HCT116 (cell line): ENCODE measurements at places on chromosomes 5 and 9.

DNA sequence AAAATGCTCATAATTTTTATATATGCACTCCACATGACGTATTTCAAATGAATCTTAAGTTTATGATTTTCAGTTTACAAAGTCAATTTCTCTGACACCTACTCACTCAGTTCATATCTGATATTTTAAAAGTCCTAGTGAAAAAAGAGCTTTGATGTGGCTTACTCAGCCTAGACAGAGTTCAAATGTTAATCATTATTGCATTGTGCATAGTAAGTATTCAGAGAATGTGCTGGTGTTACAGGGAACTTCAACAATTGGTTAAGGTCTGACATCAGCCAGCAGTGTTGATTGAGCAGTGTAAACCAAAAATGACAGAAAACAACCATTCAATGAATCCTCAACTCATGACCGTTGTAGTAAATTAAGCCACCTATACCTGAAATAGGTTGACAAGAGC, 147.2 kb upstream of the LHFPL2 start:
- no peak for DNase-seq

GRCh38 chr9:127878652-127879390, 1.3 kb upstream of the AK1 start:
- DNase-seq = no peak

- no peak for DNase-seq
Observed at GRCh38 chr5:76252437-76252836, 150.6 kb upstream of the IQGAP2 start.

DNA sequence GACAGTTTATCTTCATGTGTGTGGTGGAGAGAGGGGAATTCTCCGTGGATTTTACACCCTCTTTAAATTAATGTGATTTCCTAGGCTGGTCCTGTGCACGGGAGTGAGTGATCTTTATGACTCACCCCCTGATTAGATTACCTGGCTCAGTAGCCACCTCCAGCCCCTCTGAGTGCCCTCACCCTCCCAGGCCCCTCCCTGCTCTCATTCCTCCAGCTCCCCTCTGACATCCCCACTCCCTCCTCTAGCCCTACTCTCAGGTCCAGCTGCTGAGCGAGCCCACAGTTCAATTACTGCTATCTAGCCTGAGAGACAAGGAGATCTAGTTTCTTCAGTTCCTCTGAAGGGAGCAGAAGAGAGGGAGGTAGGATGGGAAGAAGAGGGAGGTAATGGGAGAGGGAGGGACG, 61.8 kb upstream of the ARAP3 start:
- DNase-seq = no peak

DNA sequence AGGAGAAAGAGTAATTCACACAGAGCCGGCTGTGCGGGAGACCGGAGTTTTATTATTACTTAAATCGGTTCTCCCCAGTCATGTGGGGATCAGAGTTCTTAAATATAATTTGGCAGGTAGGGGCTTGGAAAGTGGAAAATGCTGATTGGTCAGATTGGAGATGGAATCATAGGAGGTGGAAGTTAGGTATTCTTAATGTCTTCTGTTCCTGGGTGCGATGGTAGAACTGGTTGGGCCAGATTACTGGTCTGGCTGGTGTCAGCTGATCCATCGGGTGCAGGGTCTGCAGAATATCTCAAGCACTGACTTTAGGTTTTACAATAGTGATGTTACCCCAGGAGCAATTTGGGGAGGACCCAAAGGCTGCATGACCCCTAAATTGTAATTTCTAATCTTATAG, 4.6 kb upstream of the CERCAM start:
- DNase-seq = no peak

- no peak for DNase-seq
Observed at GRCh38 chr9:20297646-20298084, 324.6 kb downstream of the MLLT3 start.

DNA sequence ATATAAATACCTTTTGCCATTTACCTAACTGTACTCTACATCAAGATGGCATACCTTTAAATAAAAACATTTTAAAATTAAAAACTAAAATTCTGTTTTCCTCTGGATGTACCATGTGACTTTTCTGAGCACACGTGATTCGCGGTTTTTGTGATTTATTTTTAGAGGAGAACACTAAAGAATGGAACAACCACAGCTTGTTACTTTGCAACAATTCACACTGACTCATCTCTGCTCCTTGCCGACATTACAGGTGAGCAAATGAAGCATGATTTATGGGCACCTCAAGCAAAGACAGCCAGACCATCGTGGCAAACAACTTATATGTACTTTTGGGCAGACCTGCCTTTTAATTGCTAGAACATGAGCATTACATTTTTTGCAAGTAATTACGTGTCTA, 61.3 kb downstream of the GDA start:
- DNase-seq = no peak

DNA sequence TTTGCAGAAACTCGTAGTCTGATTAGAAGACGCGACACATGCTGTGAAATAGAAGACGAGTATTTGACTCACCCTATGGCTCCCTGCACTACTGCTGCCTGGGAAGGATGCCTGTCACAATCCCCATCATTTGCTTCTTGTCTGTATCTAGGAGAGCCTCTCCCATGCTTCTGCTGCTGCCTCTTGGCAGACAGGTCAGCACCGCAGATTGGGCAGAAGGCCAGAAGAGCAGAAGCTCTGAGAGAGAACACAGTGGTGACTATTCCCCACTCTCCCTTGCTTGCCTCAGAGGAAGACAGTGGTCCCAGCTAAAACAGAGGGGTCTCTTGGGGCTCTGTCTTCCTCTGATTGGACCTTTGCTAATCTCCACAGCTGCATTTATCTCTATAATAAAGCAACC, 84.0 kb upstream of the SMIM32 start:
- no peak for DNase-seq

GRCh38 chr9:108543251-108543778, 312.5 kb downstream of the ACTL7B start:
- DNase-seq = no peak

- DNase-seq = no peak
Observed at GRCh38 chr5:6644794-6645241, 11.6 kb downstream of the SRD5A1 start.

DNA sequence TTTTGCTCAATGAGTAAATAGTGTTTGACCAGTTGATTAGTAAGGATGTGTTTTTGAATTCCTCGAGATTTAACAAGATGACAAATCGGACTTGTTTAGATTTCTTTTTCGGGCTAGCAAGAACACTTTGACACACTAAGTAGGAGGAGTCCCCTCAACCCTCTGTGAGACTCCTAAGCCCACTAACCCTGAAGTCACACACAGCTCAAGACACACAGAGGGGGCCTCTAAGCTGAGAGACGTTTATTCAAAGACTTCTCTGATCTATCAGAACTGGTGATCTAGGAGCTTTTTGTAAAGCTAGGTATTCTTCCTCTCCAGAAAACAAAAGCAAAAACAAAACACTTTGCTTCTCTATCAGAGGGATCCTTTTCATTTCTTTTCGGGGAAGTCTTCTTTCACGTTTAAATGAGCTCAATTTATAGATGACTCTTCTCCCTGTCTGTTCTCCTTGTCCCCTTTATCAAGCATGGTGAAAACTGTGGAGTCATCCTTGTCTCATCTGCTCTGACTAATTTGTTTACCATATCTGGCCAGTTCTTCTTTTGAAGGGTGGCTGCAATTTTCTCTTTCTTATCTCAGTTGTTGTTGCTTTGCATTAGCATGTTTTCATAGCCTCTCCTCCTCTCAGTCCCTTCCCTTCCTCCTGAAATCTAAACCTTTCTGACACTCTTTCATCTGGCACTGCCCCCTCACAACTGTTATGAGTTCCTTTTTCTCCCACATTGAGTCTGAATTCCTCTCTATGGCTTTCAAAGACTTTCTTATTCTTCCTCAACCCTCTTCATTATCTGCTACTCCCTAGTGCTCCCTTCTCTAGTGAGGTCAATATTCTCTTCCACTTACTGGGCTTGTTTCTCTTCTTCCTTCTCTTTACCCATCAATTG, 68.5 kb upstream of the RAI14 start:
- DNase-seq = no peak

GRCh38 chr9:20636888-20637440, 14.7 kb upstream of the MLLT3 start:
- DNase-seq = no peak

DNA sequence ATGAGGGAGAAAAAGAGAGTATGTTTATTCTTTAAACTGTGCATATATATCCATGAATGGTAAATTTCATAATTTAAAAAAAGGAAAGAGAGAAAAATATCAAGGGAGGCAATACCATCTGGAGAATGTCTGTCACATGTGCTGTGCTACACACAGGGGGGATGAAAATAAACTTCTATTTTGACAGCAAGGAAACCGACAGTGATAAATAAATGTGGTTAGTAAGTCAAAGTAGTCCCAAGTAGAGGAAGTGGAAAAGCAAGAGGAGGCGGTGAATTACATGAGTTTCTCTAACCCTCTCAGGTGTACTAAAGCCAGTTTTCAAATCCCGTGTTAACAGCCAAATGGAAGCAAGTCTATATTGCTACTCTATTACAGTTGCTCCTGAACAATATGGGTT, 83.3 kb downstream of the ICE1 start:
- no peak for DNase-seq

- no peak for DNase-seq
Observed at GRCh38 chr9:113219186-113219936, 1.7 kb downstream of the FKBP15 start.

GRCh38 chr5:148237785-148238417, 424 bp upstream of the MARCOL start:
- no peak for DNase-seq

DNA sequence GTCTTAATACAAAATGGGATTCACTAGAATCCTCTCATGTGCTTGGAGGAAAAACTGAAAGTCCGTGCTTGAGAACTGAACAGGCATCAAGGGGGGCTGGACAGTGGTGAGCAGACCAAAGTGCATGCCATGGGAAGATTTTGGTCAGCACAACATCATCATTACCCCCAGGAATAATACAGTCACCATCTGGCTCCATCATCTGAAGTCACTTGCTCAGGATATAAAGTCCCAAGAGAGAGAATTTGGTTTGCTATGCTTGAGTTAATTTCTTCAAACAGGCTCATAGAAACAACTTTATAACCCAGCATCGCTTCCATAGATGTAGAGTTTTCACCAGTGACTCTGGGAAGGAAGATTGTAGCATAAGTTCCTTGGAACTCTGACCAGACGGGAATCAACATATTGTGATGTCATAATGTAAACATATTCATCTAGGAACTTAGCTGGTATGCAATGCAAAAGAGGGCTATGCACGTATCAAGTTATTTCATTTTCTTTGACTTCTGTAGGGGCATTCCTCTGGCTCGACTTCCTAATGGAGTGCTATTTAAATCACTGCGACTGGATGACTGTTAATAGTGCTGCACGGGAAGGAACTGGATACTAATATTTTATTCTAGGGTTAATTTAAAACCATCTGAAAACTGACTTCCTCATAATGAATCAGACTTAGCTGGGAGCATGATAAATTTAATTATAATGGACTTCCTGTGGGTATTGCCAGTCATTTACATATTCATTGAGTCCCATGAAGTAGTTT, 145.2 kb downstream of the MTRR start:
- no peak for DNase-seq

- DNase-seq = no peak
Observed at GRCh38 chr5:173320259-173320658, 8.0 kb downstream of the STC2 start.

- no peak for DNase-seq
Observed at GRCh38 chr5:14671414-14671813, 6.9 kb downstream of the OTULIN start.

DNA sequence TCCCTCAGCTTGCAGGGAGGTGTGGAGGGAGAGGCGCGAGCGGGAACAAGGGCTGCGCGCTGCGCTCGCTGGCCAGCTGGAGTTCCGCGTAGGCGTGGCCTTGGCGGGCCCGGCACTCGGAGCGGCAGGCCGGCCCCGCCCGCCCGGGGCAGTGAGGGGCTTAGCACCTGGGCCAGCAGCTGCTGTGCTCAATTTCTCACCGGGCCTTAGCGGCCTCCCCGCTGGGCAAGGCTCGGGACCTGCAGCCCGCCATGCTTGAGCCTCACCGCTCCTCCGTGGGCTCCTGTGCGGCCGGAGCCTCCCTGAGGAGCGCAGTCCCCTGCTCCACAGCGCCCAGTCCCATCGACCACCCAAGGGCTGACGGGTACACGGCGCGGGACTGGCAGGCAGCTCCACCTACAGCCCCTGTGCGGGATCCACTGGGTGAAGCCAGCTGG, 1516.4 kb downstream of the EFNA5 start:
- no peak for DNase-seq

DNA sequence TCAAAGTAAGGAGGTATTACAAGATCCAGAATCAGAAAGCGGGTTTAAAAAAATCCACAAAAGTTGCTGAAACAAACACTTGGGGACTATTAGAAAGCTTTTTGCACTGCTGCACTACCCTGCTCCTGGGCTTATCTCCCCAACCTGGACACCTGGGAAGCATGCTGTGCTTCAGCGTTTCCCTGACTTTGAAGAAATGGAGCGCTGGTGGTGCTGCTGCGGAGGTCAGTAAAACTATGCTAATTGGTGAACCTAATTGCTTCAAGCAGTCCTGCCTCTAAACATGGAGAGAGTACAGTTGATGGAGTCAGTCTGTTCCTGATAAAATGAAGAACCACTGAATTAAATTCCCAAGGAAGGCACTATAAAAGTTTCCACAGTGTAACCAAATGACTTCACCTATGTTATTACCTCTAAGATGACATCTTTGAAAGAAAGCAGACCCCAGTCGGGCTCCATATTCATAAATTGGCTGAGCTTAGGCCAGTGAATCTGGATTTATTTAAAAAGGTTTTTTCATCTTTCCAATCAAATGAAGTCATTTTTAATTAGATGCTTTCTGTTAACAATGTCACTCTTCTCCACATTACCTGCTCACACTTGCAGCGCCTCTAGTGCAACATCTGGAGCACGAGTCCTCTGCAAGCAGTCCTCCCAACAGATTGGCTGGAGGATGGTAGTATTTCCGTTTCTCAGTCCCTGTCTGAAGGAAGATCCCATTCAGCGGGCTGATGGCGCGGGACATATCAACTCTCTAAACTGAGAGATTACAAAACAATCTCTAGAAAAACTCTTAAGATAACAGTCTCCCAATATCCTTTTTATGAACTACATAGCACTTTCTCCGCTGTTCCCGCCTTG, 11.5 kb downstream of the NR2F1-AS1 start:
- DNase-seq = no peak
